Thymus (tissue), 14 donors: ENCODE measurements at places on chromosomes 3 and 15. TPM values are rescaled to one million over a fixed set of nuclear protein-coding genes. Genes with fewer than 3 reads are reported as not detected.

DNA sequence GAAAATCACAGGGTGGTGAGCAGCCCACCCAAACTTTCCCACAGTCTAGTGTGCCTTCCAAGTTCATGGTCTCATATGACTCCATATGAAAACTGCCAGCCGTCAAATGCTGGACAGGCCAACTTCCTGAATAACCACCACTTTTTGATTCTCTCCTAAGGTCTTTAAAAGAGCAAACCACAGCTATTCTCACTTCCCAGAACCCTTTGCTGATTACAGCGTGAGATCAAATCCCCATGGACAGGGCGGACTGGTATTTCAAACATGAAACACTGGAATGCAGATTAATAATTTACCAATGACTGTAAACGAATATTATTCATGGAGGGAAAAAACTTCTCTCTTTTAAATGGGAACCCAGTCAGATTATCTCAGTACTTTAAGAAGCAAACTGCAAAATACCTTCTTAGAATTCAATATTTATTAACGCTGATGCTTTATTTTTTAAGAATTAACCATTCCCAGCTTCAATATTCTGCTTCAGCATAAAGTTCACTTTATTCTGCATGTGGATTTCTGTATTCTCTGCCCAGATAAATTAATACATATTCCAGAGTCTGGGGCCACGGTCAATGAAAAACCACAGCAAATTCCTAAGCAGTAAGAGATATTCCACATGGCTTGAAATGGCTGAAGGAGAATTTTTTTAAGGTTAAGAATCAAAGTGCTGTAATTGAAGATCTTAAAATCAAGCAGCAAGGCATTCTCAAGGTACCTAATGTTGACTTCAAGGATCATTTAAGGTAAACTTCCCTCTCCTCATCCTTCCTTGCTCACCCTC lies 42.9 kb downstream of the MYO1E start:
- H3K36me3 ChIP-seq, result no peaks in the 10 kb centered on the region
- no peaks in the 10 kb centered on the region for H3K27me3 ChIP-seq
- H3K4me3 ChIP-seq, result no peak overlapping the region
- no peak for DNase-seq

DNA sequence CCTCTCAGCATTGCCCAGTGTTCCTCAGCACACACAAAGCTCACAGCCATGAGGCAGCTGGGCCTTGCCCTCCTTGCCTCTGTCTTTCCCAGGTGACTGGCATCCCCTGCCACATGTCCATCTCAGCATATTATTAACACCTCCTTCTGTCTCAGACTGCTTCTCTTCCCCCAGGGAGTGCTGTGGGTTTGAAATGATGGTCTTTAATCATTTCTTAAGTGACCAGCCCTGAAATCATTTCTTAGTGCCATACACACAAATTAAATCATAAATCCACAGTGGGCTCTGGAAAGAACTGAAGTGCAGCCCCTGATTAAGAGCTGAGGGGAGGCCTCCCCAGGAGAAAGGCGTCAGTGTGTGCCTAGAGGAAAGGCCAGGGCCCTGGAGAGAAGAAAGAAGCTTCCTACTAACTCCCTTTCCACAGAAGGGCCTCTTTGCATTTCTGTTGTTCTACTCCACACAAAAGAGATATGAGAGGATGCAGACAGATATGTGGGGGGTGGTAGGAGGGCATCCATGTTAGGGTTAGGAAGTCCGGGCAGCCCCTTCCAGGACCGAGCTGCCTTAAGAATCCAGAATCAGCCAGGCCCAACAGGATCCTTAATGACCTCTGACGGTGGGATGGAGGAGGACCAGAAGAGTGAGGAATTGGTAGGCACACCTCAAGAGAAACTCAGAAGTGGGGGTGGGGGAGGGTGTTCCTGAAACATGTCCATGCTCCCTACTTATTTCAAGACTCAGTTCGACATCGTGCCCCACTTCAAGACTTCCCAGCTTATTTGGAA lies 290.8 kb downstream of the EPHB1 start:
- H3K36me3 ChIP-seq, result no peaks in the 10 kb centered on the region
- H3K4me1 ChIP-seq, result no peaks in the 10 kb centered on the region
- no peaks in the 10 kb centered on the region for H3K27me3 ChIP-seq
- no peak overlapping the region for H3K4me3 ChIP-seq

DNA sequence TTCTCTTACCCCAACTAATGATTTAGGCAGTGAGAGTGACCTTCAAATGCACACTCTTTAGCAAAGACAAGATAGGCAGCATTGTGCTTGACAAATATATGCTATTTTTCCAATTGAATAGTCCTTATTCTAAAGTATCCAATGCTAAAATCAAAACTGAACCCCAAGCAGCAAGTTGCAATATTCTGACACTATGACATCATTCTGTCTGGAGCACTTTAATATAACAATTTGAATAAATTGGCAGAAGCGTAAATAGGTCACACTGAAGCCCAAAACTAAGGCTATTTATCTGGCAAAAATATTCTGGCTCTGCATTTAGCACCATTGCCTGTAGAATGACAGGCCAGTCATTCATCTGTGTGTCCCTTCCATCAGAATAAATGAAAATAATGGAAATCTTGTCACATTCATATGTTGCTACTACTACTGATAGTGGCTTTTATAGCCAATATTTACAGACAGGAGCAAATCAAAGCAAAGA lies 2.9 kb downstream of the CBLB start:
- no peak overlapping the region for H3K27ac ChIP-seq
- H3K4me1 ChIP-seq, result peaks cover 8% of the 10 kb centered on the region
- no peaks in the 10 kb centered on the region for H3K27me3 ChIP-seq
- no peak overlapping the region for H3K4me3 ChIP-seq

GRCh38 chr3:151562891-151563290 lies 102.0 kb upstream of the IGSF10 start:
- no peaks in the 10 kb centered on the region for H3K36me3 ChIP-seq
- DNase-seq, result no peak
- H3K4me1 ChIP-seq, result no peaks in the 10 kb centered on the region

GRCh38 chr3:48426401-48426909 lies 3.4 kb downstream of the PLXNB1 start:
- no peaks in the 10 kb centered on the region for H3K36me3 ChIP-seq
- H3K4me1 ChIP-seq, result peaks cover 9% of the 10 kb centered on the region
- no peak overlapping the region for H3K27ac ChIP-seq

The ARHGAP31 gene
- total RNA-seq, result 8.2 TPM

DNA sequence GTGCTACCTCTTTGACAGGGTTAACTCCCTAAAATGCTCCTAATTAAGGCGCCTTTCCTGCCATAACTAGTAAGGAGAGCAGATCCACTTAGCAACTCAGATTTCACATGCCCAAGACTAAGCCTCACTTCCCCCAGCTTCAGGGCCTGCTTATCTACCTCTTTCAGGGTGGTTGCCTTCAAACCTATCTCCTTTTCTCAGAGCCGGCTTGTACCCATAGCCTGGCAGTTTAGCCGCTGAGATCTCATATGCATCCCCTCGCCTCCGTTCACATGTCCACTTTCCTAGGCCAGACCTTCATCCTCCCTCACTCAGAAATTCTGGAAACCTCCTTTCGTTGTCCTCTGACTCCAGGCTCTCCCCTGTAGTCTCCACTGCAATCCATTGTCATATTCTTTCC lies 1.0 kb upstream of the FSTL1 start:
- H3K27ac ChIP-seq, result no peak overlapping the region
- no peaks in the 10 kb centered on the region for H3K36me3 ChIP-seq
- H3K4me3 ChIP-seq, result no peak overlapping the region
- H3K27me3 ChIP-seq, result peaks cover 7% of the 10 kb centered on the region

The LXN gene
- 21.9 TPM for total RNA-seq

DNA sequence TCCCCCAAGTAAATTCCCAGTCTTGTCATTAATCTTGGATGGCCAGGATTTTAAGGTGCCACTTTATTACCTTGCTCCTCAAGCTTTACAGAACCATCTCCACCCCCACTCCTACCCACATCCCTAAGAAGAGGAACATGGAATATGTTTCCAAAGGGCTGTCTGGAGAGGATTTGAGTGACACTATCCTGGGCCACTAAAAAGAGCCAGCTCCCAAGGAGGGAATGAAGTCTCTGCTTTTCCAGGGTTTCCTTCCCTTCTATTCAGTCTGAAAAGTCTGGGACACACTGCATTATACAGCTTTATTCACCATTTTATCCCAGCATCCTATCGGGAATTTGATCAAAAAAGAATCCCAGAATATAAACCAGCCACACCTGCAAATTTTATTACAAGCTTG lies 35.6 kb upstream of the MECOM start:
- no peak overlapping the region for H3K4me3 ChIP-seq
- no peak for DNase-seq
- no peak overlapping the region for H3K27ac ChIP-seq
- no peaks in the 10 kb centered on the region for H3K36me3 ChIP-seq

DNA sequence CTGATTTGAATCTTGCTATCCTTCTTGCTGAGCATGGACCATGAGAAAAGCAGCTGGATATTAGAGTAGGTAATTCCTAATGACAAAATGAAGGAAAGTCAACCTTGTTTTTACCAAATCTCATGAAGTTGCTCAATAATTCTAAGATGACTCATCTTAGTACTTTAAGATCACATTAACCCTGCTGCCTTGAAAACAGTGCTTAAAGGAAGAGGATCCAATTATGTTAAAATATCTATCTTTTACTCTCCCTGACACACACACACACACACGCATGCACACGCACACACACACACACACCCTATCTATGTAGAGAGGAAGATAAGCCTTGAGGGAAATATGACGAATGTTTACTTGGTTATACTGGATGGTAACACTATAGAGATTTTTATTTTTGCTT lies 16.0 kb upstream of the MYO1E start:
- no peaks in the 10 kb centered on the region for H3K36me3 ChIP-seq
- H3K4me1 ChIP-seq, result no peaks in the 10 kb centered on the region

The GRM2 gene
- 0.05 TPM for total RNA-seq

DNA sequence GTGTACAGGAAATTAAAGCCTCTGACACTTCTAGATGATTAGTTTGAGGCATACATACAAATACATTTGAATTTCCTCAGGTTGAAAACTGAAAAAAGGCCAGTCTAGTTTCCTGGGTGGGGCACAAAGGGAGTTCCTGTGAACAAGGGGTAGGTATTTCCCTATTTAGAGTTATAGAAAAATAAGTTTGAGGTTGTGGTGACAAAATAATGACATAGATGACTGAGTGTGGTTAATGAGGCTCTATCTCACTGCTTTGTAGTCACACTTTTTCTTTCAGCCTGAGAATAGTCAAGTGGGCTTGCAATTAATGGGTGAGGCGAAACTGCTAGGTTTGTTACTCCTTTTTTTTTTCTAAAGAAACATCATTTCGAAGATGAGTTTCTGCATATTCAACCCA lies 4.3 kb downstream of the SLCO3A1 start:
- no peak overlapping the region for H3K27ac ChIP-seq
- H3K4me1 ChIP-seq, result peaks cover 4% of the 10 kb centered on the region
- peaks cover 34% of the 10 kb centered on the region for H3K27me3 ChIP-seq
- H3K4me3 ChIP-seq, result no peak overlapping the region
- H3K36me3 ChIP-seq, result no peaks in the 10 kb centered on the region
- no peak for DNase-seq

GRCh38 chr15:62785881-62786828 lies 256.4 kb upstream of the TPM1 start:
- H3K4me1 ChIP-seq, result no peaks in the 10 kb centered on the region
- H3K27ac ChIP-seq, result no peak overlapping the region

The GRAMD1C gene
- 0.76 TPM for total RNA-seq

- H3K36me3 ChIP-seq, result no peaks in the 10 kb centered on the region
- no peak overlapping the region for H3K27ac ChIP-seq
- no peaks in the 10 kb centered on the region for H3K27me3 ChIP-seq
- no peak for DNase-seq
- H3K4me1 ChIP-seq, result no peaks in the 10 kb centered on the region
Measured at GRCh38 chr15:83516935-83517334, 69.8 kb downstream of the SH3GL3 start.

- no peaks in the 10 kb centered on the region for H3K27me3 ChIP-seq
- no peak overlapping the region for H3K4me3 ChIP-seq
- H3K4me1 ChIP-seq, result no peaks in the 10 kb centered on the region
- H3K36me3 ChIP-seq, result no peaks in the 10 kb centered on the region
- DNase-seq, result no peak
Measured at GRCh38 chr3:155302891-155303290, 9.4 kb upstream of the STRIT1 start.

The GOLGA6D gene
- total RNA-seq, result 0.05 TPM

The ZNF501 gene
- 4.2 TPM for total RNA-seq

GRCh38 chr3:18245721-18246120 lies 179.4 kb downstream of the SATB1 start:
- H3K4me3 ChIP-seq, result no peak overlapping the region
- no peak for DNase-seq
- H3K36me3 ChIP-seq, result no peaks in the 10 kb centered on the region
- no peaks in the 10 kb centered on the region for H3K4me1 ChIP-seq
- H3K27ac ChIP-seq, result no peak overlapping the region

- H3K27me3 ChIP-seq, result no peaks in the 10 kb centered on the region
- no peak for DNase-seq
- H3K27ac ChIP-seq, result no peak overlapping the region
- no peak overlapping the region for H3K4me3 ChIP-seq
Measured at GRCh38 chr3:162643245-162643644, 1146.6 kb downstream of the OTOL1 start.

The VGLL3 gene
- 0.24 TPM for total RNA-seq

GRCh38 chr15:88031461-88031860 lies 225.1 kb downstream of the NTRK3 start:
- no peaks in the 10 kb centered on the region for H3K27me3 ChIP-seq
- H3K4me1 ChIP-seq, result no peaks in the 10 kb centered on the region
- H3K36me3 ChIP-seq, result no peaks in the 10 kb centered on the region
- H3K4me3 ChIP-seq, result no peak overlapping the region
- no peak overlapping the region for H3K27ac ChIP-seq
- no peak for DNase-seq

GRCh38 chr3:31829826-31830426 lies 151.1 kb downstream of the OSBPL10 start:
- DNase-seq, result no peak
- no peaks in the 10 kb centered on the region for H3K27me3 ChIP-seq
- H3K36me3 ChIP-seq, result no peaks in the 10 kb centered on the region

DNA sequence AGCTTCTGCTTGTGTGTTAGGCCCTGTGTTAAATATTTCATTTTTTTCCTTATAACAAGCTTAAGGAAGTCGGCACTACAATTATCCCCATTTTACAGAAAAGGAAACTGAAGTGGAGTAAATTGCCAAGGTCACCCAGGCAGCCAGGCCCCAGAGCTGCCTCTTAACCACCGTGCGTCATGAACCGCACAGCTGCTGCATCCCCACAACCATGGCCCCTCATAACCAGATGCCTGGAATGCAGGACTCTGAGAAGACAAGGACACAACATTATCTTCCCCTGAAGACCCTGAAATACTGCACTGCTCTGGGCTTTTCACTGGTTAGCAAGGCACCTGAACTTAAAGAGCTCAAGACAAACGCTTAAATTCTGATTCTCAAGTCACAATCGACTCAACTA lies 14.6 kb downstream of the LRIG1 start:
- no peak overlapping the region for H3K27ac ChIP-seq
- no peaks in the 10 kb centered on the region for H3K36me3 ChIP-seq
- no peaks in the 10 kb centered on the region for H3K27me3 ChIP-seq
- DNase-seq, result no peak
- H3K4me1 ChIP-seq, result peaks cover 52% of the 10 kb centered on the region
- no peak overlapping the region for H3K4me3 ChIP-seq

DNA sequence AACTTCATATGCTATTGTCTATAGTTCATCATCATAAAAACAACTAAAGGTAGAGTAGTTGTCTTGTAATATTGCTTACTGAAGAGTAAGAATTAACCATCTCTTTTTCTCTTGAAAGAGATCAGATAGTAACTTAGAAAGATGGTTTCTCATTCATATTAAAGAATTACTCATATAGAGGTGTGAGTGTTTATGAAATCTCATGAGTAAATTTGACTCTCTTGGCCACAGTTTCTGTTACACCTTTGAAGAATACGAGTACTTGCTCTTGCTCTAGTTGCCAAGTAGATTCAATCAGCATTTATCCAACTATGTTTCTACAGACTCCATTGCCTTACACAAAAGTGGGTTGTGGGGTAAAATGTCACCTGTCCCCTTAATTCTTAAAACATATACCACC lies 247.4 kb upstream of the MANF start:
- no peaks in the 10 kb centered on the region for H3K27me3 ChIP-seq
- H3K27ac ChIP-seq, result no peak overlapping the region
- DNase-seq, result no peak
- no peak overlapping the region for H3K4me3 ChIP-seq
